Frontal cortex (tissue), 4 donors: ENCODE measurements at places on chromosomes 13 and 19. TPM values are rescaled to one million over a fixed set of nuclear protein-coding genes. Genes with fewer than 3 reads are reported as not detected.

SHISA2 gene
- 53.8 TPM for total RNA-seq

AMER2 gene
- total RNA-seq: 143 TPM

DPP9 gene
- total RNA-seq: 7.7 TPM

ZNF260 gene
- total RNA-seq: 34.2 TPM

SPACA4 gene
- total RNA-seq: not detected

ANKRD24 gene
- 8.2 TPM for total RNA-seq

MEIS3 gene
- 104 TPM for total RNA-seq

GNG7 gene
- 7.7 TPM for total RNA-seq

MYO16 gene
- 95.0 TPM for total RNA-seq

ZNF329 gene
- total RNA-seq: 42.4 TPM

NMRK2 gene
- total RNA-seq: not detected

PTPRH gene
- total RNA-seq: 0.41 TPM

FBN3 gene
- 28.1 TPM for total RNA-seq

A1BG gene
- 0.41 TPM for total RNA-seq
